NCI-H146 (cell line): ENCODE measurements at places on chromosomes 5 and 9.

DNA sequence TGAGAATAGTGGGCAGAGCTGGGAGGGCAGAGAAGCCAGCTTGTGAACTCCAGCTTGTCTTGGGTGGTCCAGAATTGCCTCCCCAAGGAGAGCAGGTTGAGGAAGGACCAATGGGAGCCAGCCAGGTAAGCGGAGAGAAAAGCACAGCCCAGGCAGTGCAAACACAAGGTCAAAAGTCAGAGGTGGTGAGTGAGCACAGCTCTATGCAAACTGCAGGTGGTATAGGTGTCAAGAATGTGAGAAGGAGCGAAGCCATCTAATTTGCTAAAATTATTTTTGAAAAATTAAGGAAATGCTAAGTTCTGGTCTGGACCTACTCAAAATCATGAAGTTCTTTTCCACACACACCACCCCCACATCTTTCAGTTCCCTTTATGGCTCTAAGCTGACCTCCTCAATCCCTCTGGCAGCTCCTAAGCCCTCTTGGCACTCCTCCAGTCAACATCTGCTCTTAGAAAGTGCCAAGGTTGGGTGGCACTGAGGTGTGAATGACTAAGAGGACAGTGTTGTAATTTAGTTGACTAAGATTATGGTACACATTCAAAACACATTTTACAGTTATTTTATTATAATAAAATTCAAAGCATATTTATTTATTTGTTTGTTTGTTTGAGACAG, 6.6 kb upstream of the OTULINL start:
- DNase-seq, result no peak

DNA sequence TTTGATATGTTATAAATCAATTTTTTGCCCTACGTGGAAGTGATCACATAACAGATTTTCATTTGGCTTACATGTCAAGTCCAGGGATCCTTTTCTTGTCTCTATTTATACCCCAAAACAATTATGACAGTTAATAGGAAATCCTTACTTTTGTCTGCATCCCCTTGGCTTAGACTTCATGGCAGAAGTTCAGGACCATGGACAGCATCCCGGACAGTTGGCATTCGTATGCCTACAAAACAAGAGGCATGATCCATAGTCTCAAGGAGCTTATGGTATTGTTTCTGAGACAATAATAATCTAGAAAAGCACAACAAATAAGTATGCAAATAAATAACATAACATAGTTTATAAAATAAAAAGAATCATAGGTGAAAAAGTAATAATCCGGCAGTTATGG, 214.3 kb upstream of the GRIA1 start:
- DNase-seq, result no peak

DNA sequence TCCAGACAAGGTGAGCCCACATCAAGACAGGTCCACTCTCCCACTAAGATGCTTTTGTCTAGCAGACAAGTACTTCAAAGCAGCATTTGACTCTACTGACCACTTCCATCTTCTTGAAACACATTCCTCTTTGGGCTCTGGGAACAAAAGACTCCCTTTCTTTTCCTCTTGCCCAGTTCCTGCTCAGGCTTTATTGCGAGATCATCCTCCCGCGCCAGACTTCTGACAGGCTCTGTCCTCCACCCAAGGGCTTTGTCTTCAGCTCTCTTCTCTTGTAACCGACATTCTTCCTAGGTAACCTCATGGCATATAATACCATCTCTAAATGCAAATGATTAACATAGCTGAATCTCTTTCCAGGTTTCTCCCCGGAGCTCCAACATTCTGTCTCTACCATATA, 85.8 kb downstream of the NUDT12 start:
- no peak for DNase-seq

DNA sequence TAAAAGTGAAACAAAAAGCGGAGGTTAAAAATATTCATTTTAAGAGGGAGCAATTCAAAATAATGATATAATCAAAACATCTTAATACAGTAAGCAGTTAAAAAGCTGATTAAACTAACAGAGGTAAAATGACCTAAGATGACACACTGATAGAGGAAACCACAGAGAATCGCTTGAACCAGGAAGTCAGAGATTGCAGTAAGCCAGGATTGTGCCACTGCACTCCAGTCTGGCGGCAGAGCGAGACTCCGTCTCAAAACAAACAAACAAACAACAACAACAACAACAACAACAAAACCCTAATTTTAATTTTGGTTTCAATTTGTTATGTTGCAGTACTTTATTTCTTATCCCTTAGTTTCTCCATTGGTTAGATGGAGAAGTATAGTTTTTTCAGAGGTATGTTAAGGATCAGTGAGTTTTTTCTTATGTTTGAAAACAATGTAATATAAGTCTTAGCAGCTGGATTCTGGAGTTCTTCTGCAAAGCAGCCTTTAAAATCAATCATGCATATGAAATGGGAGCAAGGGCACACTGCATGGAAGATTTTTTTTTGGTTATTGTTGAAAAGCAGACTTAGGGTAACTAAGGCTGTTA, 58.5 kb downstream of the MLANA start:
- no peak for DNase-seq

DNA sequence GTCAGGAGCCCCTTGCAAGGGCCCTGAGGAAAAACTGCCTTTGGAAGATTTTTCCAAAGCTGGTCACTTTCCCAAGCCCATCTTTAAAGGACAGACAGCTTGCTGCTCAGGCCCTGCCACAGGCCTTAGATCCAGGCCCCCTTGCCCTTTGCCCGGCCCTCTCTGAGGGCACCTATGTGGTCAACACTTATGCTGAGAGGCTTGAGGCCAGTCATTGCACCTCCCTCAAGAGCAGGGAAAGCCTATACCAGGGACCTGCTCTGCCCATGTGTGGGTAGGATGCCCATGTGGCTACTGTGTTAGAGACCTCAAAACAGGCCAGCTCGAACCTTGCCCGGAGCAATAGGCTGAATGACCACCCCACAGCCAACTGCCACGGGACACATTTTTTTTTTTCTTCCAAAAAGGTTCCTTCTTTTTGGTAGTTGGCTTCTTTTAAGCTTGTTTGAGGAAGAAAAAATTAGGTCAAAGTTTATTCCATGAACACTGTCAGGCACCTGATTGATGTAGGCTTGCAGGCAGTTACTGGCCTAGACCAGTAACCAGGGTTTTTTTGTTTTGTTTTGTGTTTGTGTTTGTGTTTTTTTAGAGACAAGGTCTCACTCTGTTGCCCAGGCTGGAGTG, 3.8 kb downstream of the TCF7 start:
- no peak for DNase-seq

DNA sequence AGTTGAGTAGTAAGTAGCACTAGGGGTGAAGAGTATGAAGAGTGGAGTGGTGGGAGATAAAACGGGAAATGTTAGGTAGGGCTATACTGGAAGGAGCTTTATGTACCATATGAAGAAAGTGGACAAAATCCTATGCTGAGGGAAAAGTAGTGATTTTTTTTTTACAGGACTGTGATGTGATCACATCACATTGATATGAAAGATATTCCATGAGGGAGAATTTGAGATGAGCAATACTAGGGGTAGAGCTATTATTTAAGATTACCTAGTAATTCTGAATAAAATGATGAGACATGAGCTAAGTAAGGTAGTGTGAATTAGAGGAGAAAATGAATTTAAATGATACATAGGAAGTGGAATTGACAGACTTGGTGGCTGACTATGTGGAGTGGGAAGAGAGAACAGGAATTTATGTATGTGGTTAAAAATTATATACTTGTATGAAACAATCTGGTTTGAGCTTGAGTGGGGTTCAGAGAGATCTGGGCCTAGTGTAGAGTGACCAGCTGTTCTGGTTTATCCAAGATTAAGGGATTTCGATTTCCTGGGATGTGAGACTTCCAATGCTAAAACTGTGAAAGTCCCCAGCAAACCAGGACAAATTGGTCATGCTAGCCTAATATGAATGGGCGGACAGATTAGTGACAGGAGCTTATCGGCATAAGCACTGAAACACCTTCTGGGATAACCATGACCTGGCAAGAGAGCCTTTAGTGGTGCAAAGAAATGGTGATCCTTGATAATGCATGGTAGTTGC, 29.3 kb upstream of the STOM start:
- DNase-seq, result no peak

GRCh38 chr5:131593921-131594320, 41.1 kb downstream of the RAPGEF6 start:
- DNase-seq, result no peak
